NCI-H345 (cell line): ENCODE measurements at places on chromosomes 16 and 17.

DNA sequence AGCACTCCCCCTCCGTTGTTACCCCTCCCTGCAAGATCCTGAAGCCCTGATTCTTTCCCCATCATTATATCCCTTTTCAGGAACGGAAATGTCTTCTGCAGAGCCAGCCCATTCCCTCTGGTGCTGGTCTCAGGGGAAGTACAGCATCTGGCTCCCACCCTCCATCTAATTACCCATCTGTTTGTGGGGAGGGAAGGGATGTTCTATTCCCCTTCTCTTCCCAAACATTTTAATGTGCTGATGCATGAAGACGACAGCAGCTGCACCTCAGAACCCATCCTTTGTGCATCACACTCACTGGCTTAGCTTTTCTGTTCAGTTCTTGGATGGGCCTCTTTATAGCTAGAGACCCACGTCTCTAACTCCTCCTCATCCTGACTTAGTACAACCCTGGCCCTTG is 367.2 kb downstream of the CDH13 start:
- no peak for DNase-seq

GRCh38 chr17:386141-386876 is 33.7 kb upstream of the RPH3AL start:
- DNase-seq, result peak; percentile 14

- no peak for DNase-seq
Observed at GRCh38 chr16:49356728-49357488, 16.7 kb upstream of the C16orf78 start.

DNA sequence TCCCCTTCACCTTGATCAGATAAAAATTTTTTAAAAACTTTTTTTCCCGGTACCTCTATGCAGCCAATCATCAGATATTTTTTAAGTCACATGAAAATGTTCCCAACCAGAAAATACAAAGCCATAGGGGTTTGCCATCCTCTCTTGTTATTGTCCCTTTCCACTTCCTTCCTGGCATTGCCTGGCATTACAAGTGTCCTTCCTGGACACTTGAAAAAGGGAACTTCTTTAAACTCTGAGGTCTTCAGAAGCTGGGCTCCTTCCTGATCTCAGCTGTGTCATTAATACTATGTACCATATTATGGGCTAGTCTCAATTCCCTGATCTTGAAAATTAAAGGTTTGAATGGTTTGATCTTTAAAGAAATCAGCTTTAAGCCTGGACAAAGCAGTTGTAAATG is 64.9 kb downstream of the TEX14 start:
- no peak for DNase-seq

DNA sequence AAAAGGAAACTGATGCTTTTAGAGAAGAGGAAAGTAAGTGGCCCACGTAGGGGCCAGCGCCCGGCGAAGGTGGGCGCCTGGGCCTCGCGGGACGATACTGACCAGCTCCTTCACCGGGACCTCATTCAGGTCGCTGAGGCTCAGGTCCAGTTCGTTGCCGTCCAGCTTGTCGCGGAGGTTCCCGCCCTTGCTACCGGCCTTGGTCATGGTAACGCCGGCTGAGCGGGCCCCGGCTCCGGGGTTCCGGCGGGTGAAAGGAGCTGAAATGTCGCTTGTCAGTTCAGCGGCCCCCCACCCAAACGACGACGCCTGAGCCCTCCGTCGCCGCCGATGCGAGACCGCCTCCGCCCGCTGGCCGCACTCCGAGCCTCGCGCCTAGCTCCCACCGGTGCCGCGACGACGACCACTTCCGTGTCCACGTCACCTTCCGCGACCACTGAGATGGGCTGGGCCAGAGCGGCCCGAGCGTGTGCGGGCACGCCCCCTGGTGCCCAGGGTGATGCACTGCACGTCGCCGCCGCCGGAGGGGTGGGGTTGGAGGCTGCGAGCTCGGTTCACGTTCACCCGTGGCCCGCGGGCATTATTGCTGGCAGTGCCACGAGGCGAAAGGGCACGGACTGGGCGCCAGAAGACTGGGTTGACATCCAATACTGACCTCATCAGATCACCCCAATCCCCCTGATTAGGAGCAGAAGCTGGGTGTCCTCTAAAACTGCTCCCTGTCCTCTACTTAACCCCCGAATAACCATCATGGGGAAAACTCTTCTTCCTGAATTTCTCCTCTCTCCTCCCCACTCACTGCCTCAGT is at the start of gene LRRC59:
Gene LRRC59, minus strand, starts transcription at position 413 of the 808 bp plus-strand sequence. Its CDS starts 206 bp downstream, at position 207.
- peak; percentile 78 for DNase-seq

DNA sequence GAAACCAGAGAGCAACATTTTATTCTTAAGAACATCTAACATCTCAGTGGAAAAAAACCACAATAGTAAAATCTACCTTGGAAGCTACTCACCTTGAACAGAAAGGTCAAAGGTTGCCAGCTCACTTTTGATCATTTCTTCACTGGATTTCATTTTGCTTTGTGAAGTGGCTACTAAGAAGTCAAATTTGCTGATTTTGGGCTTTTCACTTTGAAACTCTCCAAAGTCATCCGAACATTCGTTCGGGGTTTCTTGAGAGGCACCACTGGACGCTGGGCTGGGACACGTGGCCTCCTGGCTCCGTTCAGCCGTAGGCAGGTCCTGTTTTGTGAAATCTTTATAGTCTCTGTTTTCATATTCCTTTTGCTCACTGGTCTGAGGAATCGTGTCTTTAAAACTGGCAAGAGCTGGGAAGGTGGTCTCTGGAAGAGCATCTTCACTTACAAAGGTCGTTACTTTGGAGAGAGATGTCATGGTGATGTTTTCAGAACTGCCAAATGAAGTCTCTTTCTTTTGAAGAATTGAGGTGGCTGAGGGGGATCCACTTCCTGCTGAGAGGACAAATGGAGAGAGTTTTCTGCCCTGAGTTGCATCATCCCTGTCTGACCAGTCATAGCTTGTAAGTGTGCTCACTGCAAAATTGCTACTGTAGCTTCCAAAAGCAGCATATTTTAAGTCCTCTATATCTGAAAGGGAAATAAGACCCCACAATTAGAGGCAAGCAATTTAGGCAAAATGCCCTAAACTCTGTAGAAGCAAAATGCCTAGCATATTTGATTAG is 52.4 kb downstream of the DUSP14 start:
- no peak for DNase-seq

DNA sequence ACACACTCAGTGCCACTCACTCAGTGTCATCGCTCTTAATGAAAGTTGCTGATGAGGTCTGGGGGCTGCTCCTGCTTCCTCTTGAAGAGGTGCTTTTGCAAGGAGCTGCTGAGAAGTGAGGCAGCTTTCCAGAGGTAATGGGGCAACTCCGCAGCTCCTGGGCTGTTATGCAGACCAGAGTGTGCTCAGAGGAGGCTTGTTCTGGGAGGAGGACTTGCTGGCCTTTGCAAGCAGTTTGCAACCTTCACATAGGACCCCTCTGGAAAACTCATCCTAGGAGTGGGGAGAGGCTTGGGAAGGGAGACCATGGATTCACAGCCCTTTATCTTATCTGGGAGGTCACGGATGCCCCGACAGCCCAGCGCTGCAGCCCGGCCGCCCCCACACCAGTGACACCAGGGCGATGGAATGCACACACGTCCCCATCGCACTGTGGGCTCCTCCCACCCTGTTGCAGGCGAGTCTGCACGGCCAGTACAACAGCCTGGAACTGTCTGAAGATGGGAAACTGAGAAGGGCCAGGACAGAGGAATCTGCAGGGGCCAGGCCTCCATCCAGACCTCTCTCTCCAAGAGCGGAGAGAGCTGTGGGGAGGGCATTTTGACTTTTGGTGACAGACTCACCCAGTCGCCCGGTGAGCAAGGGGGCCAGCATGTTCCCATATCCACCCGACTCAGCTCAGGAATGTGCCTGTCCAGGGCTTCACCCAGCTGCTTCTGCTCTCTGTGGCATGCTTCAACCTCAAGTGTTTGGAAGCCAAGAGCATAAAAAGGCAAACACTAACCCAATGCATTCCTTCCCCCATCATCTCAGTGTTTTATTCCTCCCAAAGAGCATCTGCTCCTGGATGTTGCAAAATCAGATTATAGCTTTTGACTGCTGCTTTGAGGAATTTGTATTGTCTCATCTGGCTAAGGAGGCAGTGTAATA is 78.6 kb upstream of the ZNF469 start:
- DNase-seq, result no peak

GRCh38 chr16:30958175-30959079 is 873 bp downstream of the SETD1A start:
- peak; percentile 74 for DNase-seq

- DNase-seq, result no peak
Observed at GRCh38 chr16:65119901-65120401, 1.9 kb downstream of the CDH11 start.

DNA sequence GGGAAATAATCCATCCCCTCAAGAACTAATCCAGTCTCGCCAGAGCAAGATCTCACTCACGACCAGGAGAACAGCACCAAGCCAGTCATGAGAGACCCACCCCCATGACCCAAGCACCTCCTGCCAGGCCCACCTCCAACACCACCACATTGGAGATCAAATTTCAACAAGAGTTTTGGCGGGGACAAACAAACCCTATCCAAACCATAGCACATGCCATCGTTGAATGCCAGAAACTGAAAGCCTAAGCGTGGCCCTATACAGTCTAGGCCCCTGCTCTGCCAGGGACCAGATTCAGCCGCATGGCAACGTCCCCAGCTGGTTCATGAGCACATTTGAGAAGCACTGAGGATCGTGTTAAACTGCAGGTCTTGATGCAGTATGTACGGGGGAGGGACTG is 57.3 kb downstream of the AXIN2 start:
- DNase-seq, result no peak

- no peak for DNase-seq
Observed at GRCh38 chr17:37848690-37849616, 75.3 kb upstream of the TBC1D3K start.

GRCh38 chr16:16148755-16149154 is 74.5 kb downstream of the ABCC6 start:
- DNase-seq, result no peak

DNA sequence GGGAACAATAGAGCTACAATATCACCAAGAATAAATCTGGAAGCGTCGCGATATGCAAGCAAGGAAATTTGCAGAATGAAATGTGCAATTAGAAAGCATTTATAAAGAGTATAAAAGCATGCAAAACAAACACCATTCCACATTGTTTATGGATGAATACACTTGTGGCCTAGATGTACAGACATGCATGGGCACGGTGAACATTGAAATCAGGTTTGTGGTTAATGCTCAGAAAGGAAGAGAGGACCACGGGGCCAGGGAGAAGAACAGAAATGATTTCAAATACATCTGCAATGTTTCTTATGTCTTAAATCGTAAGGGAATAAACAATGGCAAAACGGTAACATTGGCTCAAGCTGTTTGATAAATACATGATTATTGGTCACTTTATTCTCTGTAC is 235.9 kb downstream of the FOXL1 start:
- DNase-seq, result no peak

DNA sequence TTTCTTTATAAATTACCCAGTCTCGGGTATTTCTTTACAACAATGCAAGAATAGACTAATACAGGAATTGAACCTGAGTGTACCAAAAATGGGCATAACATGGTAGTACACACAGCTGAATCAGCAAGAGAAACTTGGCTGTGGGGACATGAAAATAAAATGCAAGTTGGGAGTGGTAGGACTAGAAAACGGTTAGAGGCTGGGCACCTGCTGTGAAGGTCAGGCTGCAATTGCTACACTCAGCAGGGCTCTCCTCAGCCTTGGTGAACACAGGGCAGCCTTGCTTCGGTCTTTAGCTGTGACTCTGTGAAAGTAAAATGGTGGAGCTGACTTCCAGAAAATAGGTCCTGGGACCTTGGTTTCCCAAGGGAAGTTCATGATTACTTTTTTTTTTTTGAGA is 45.6 kb downstream of the CNGB1 start:
- no peak for DNase-seq

DNA sequence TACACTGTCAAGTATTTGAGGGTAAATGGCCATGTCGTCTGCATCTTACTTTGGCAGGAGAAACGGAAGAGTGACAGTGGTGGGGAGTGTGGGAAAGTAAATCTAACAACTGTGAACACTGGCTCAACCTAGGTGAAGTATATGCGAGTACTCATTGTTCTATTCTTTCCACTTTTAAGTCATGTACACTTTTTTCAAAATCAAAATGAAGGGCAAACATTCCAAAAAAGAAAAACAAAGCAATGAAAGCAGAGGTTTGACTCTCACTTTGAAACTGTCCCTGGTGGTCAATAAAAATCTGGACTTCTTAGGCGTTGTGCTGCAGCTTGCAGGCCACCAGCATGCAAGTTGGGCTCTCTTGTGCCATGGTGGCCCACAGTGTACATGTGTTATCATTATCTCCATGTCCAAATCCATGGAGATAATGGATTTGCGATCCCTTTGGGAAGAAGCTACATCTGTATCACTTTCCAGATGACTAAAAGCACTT is 32.7 kb downstream of the STAT5B start:
- DNase-seq, result no peak

- DNase-seq, result no peak
Observed at GRCh38 chr17:18997650-18998196, 6.8 kb downstream of the FAM83G start.

DNA sequence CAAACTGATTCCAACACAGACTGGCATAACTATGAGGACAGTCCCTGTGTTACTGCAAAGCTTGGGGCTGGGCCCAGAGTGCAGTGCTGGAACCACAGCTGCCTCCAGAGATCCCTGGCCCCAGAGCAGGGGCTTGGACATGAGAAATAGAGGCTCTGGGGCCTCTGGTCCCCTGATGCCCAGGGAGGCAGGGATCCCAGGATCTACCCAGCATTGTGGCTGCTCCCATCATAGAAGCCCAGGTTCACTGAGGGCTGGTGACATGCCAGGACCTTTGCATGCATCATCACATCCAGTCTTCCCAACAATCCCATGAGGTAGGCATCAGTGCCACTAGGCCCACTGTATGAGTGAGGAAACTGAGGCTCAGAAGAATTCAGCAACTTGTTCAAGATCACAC is 95.8 kb downstream of the TMEM132E start:
- no peak for DNase-seq

GRCh38 chr17:34377078-34377823 is 14.2 kb upstream of the CCL1 start:
- DNase-seq, result no peak

DNA sequence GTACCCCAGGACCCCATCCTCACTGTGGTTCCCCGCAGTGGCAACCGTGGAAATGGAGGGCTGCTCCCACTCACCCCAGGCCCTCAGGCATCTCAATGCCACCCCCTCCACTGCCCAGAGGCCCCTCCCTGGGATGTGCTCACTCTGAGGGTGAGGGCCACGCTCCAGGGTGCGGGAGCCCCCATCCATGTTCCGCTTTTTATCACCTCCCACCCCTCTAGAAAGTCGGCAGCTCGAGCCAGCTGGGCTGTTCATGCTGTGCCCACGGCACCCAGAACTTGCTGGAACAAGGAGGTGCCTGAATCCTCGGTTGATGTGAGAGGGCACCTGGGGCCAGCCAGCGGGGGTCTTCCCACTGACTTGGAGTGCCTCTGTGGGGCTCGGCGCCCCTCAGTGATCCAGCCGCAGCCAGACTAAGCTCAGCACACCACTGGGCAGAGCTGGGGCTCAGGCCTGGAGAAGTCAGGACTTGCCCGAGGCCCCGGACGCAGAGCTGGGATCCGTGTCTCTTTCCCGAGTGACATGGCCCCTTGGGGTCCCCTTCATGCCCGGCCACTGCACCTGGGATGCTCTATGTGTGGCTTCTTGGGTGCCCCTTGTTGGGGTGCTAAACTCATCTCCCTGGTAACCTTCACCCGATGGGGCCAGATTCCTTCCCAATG is 143.1 kb upstream of the GSE1 start:
- DNase-seq, result no peak

- DNase-seq, result peak; percentile 54
Observed at GRCh38 chr16:23182679-23183542, at the start of gene SCNN1G. Gene SCNN1G (plus strand): TSS chr16:23182745. CDS start chr16:23186272, 3,527 bp downstream.

GRCh38 chr16:79721270-79721669 is 120.7 kb upstream of the MAF start:
- DNase-seq, result no peak

GRCh38 chr17:67400193-67400592 is 23.1 kb downstream of the PITPNC1 start:
- peak; percentile 8 for DNase-seq

- DNase-seq, result no peak
Observed at GRCh38 chr17:69222707-69223258, 5.8 kb downstream of the ABCA10 start.
